ENCODE measurements at places on chromosomes 6 and 20.
A peak's percentile ranks its signal among the peaks of the same experiment; 100 is the strongest.

- DNase-seq, result no peak
These were observed 54.7 kb upstream of the TMEM181 start for GRCh38 chr6:158505194-158505593.

GRCh38 chr6:21441386-21441785, 152.2 kb upstream of the SOX4 start:
- no peak for DNase-seq

- no peak for DNase-seq
These were observed 1513.4 kb upstream of the DEFB115 start for GRCh38 chr20:29744071-29744470.

- DNase-seq, result no peak
These were observed 122.6 kb upstream of the ID4 start for GRCh38 chr6:19714434-19715166.

- no peak for DNase-seq
These were observed 78.2 kb upstream of the TBX18 start for GRCh38 chr6:84842525-84843166.

DNA sequence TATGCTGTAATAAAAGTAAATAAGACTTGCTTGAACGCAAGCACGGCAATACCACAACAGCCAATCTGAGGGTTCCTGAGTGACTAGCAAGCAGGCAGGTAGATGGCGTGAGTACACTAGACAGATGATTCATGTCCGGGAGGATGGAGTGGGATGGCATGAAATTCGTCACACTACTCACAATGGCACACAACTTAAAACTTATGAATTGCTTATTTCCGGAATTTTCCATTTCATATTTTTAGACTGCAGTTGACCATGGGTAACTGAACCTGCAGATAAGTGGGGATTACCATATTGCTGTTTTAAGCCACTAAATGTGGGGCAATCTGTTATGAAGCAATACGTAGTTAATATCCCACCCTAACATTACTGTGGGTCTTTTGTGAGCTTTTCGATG, 93.6 kb upstream of the NFATC2 start:
- no peak for DNase-seq

DNA sequence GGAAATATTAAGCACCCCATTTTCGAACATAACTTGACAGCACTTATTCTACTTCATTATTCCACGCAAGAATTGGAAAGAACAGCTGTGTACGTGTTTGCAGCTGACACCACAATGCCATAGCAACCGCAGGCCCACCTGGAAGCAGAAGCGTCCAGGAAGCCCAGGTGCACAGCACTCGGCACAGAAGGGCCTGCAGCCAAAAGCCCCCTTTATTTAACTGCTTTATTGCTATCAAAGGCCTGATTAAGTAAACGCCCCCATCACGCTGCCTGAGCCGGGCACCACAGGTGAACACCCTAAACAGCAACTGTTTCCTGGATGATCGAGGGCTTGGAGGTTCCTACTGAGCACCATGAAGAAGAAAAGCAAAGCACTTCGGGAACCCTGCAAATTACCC, 6.3 kb downstream of the TAF4 start:
- peak; percentile 9 for DNase-seq

DNA sequence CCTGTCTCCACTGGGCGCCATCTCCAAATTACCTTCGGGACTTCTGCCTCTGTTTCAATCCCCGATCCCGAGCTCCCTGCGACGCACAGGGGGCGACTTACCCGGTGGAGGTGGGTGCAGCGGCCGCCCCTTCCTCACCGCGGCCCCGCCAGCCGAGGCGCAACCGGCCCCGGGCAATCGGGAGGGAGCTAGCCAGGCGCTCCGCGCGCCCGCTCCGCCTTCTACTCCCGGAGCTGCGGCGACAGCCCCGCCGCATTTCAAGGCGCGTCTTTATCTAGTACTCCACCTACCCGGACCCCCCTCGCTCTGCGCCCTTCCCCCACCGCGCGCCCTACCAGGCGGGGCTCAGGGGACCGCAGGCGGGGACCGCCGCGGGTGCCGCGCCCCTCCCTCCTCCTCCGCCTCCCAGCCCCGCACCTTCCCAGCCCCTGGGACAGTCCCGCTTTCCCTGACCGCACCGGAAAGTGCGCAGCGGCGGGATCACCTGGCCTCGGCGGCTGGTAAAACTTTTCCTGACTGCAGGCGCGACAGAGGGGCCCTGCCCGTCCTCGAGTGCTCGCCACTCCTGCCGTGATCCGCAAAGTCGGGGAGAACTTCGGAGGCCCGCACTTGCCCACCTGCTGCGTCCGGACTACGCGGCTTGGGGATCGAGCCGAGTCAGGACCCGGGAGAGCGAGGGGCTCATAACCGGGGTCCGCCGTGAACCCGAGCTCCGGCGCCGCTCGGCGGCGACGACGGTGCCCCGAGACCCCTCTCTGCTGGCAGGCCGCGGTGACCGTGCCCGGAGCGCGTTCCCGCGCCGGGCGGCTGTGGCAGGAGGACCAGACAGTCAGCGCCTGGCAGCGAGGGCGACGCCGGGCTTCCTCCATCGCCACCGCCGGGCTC, 8.0 kb upstream of the NKX2-2 start:
- DNase-seq, result peak; percentile 58

DNA sequence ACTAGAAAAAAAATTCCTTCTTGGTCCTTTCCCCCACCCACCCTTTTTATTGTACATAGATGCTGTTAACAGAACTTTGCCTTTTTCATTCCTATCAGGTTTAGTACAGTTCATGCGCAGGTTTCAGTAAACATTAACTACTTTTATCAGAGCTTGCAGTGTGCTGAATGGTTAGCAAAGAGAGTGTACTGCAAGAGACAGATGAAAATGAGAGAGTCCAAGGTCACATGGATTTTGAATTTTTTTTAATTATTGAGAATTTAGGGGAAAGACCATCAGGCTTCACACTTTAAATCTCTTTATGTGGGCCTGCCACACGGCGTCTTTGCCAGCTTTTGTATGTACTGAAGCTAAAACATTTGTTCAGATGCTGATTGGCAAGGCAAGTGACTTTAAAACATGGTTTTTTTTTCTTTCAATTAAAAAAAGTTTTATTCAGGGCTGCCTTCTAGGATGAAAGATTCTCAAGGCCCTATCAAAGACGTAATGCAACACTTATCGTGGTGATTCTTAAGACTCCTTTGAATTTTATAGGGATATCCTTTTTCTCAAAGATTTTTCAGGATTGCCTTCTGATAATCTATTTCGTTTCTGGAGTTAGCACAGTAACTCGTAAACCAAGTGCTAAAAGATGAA, 32.2 kb downstream of the RREB1 start:
- no peak for DNase-seq

GRCh38 chr6:169832247-169832948, 81.0 kb downstream of the ERMARD start:
- DNase-seq, result no peak

- peak; percentile 62 for DNase-seq
These were observed 1.6 kb upstream of the UCKL1 start for GRCh38 chr20:63957690-63958441.

GRCh38 chr6:126949786-126950185, 168.7 kb upstream of the RSPO3 start:
- DNase-seq, result no peak

- no peak for DNase-seq
These were observed 55.6 kb downstream of the FRK start for GRCh38 chr6:116004841-116005815.

DNA sequence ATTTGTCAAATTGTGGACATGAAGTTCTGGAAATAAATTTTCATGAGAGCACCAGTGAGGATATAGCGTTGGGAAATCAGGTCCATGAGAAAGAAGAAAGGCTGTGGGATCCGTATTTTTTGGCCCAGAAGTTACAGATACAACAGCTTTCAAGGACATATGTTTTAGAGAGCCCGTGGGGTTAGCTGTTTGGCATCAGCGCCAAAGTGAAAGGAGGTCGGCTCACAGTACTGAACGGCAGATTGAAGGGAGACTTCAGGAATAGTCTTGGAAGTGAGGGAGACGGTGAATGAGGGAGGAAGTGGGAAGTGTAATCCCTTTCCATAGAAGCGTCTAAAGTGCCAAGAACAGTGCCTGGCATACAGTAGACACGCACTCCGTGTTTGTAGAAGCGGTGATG, 31.8 kb downstream of the ZDHHC14 start:
- DNase-seq, result no peak

DNA sequence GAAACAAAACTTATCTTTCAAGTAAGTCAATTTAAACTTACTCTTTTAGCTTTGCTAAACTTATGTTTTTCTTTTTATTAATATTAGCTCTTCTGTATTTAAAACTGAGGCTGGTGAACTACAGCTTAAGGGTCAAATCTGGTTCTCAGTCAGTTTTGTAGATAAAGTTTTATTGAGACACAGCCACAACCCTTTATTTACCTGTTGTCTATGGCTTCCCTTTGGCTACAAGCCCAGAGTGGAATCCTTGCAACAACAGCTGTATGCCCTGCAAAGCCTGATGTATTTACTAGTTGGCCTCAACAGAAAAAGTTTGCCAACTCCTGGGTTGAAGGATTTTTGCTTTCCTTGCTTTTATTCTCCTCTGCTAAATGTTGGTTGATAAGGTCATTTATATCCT, 491.4 kb upstream of the RNF217 start:
- peak; percentile 27 for DNase-seq

DNA sequence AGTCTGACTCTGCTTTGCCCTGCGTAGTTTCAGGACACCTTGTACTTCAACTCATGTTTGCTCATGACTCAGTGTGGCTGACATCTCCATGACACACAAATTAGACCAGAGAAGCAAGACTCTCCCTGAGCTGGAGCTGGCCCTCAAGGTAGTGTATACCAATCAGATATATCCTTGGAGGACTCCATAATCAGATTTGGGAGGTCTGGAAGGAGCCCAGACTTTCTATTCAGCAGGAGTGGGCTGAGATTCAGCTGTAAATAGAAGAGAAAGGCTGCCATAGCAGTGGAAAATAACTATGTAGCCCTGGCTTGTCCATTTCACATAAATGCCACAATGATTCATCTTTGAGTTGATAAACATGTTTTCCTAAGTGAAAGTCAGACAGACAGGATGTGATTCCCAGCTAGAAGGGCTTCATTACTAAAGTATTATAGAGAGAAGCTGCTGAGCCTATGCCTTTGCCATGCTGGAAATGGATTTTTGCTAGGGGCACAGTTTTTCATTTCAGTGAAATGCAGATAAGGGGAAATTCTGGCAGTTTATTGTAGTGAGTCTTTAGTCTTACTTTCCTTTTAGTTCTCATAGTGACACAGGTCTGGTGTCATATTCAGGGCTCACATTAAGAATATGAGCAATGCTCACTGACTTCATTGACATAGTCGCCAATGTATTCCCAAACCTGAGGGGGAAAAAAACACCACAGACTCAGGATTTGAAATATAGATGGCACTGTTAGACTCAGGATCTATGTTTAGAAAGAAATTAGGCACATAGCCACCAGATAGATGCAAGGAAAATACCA, 95.3 kb downstream of the CLVS2 start:
- DNase-seq, result no peak

GRCh38 chr6:81214414-81215091, 537.9 kb downstream of the TENT5A start:
- no peak for DNase-seq

DNA sequence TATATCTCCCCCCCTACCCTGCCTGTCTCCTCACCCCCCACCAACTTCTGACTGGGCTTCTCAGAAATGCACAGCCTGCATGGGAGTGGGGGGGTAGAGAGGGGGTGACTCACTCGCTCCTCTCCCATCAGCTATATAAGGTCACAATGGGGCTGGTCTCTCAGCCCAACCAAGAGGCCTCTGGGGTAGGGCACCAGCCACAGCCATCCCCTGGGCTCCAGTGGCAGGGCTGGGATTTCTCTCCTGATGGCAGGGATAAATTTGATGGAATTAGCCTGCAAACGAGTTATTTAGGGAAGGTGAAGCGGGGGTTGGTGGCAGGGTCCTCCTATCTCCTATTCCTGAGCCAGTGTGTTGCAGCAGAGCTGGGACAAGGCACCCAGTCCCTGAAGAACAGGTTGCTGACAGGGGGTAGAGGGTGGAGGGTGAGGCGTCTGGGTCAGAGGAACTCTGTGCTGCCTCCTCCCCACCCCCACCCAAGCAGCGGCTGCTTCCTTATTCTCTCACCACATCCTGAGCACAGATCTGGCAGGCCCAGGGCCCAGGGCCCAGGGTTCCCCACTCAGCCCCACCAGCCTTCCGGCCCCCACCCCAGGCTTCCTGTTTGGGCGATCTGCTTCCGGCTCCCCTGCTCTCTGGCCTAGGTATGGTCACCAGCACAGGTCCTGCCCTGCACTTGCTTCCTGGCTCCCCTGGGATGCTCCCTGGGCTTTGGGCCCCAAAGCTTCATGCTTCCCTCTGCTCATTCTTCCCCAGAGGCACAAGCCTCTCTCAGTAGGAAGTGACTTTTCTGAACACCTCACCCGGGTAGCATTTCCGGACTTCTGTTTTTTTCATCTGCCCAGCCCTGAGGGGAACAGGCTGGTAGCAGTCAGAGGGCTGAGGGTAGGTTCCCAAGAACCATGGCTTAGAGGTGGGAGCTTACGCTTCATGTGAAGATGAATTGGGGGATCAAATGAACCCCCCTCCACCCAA, 4.0 kb downstream of the PPP1R18 start:
- no peak for DNase-seq

- DNase-seq, result no peak
These were observed 147.5 kb upstream of the PLN start for GRCh38 chr6:118400582-118400981.

GRCh38 chr6:29494131-29494530, 6.4 kb upstream of the MAS1L start:
- DNase-seq, result no peak

GRCh38 chr6:775863-776262, 82.9 kb upstream of the EXOC2 start:
- no peak for DNase-seq

- DNase-seq, result no peak
These were observed 67.2 kb downstream of the DTNBP1 start for GRCh38 chr6:15595461-15596173.

GRCh38 chr20:61976644-61977418, 88.8 kb downstream of the TAF4 start:
- DNase-seq, result no peak

DNA sequence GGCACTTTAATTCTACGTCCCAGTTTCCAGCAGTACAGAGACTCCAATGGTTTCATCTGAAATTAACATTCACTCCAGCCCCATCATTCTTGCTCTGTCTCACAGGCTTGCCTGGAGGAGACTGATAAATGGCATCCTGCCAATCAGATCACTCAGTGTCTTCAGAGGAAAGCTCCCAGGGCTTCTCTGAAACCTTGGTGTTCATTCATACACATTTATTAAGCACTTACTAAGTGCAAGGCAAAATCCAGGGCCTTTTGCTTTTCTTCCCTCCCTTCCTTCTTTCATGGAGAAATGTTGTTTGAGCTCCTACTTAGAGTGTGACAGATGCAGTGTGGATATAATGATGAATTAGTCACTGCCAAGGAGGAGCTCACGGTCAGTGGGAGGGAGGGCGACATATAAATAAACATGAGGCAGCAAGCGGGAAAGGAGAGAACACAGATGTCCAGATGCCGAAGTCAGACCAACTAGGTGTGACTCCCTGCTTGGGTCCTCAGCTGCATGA, 106.7 kb upstream of the DTNBP1 start:
- DNase-seq, result no peak
